Breast epithelium (tissue), 4 donors: ENCODE measurements at places on chromosomes 4 and X. TPM values are rescaled to one million over a fixed set of nuclear protein-coding genes. Genes with fewer than 3 reads are reported as not detected.
A peak's percentile ranks its signal among the peaks of the same experiment; 100 is the strongest.

SH3D19 gene
- 82.9 TPM for total RNA-seq

CFAP47 gene
- 0.16 TPM for total RNA-seq

CT47B1 gene
- not detected for total RNA-seq

- no peaks in the 10 kb centered on the region for H3K36me3 ChIP-seq
- H3K4me1 ChIP-seq, result no peaks in the 10 kb centered on the region
- peak overlapping the region; percentile 66 for H3K4me3 ChIP-seq
- H3K27ac ChIP-seq, result peak overlapping the region; percentile 77
- DNase-seq, result no peak
Measured at GRCh38 chr4:85474356-85474755, 594 bp upstream of the ARHGAP24 start.
